CD4-positive, alpha-beta T cell treated with Interferon gamma for 1 hour (primary cell): ENCODE measurements at places on chromosomes 5 and 9.

- peak; percentile 54 for DNase-seq
Observed at GRCh38 chr5:140632366-140633020, 482 bp downstream of the CD14 start.

- no peak for DNase-seq
Observed at GRCh38 chr5:77957931-77958521, 181.9 kb upstream of the TBCA start.

DNA sequence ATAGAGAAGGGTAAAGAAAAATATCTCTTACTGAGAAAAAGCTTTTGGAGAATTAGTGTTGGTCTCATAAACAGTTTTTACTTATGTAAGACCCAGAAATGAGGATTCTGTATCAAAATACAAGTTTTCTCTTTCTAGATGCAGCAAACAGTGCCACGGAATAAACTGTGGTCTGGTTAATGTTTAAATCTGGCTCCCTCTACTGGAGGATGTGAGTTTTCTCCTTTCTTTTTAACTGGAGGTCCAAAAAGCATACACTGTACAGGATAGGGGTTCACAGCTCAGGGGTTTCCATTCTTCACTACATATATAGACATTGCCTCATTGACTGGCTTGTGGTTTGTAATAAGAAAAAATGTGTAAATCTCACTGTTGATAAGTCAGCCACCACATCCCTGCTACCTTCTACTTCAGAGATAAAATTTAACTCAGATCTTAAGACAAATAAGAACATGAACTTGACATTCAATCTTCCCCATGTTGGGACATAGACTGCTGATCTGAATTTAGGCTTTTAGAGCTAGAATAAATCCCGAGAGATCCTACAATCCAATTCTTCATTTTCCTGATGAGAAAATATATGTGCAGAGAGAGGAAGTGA, 98.9 kb downstream of the CFAP95 start:
- no peak for DNase-seq

GRCh38 chr9:112179816-112180215, 4.7 kb upstream of the SUSD1 start:
- no peak for DNase-seq

- no peak for DNase-seq
Observed at GRCh38 chr9:137373611-137373980, 49.4 kb downstream of the EXD3 start.

- DNase-seq = peak; percentile 64
Observed at GRCh38 chr5:54774281-54775170, 210.9 kb downstream of the ESM1 start.

- no peak for DNase-seq
Observed at GRCh38 chr9:137316012-137316981, 14.2 kb upstream of the NRARP start.
